Activated B cell treated with CpG ODN at 0.5 μM for 24 hours (primary cell): ENCODE measurements at places on chromosomes 1 and 21. TPM values are rescaled to one million over a fixed set of nuclear protein-coding genes. Genes with fewer than 3 reads are reported as not detected.
A peak's percentile ranks its signal among the peaks of the same experiment; 100 is the strongest.

DNA sequence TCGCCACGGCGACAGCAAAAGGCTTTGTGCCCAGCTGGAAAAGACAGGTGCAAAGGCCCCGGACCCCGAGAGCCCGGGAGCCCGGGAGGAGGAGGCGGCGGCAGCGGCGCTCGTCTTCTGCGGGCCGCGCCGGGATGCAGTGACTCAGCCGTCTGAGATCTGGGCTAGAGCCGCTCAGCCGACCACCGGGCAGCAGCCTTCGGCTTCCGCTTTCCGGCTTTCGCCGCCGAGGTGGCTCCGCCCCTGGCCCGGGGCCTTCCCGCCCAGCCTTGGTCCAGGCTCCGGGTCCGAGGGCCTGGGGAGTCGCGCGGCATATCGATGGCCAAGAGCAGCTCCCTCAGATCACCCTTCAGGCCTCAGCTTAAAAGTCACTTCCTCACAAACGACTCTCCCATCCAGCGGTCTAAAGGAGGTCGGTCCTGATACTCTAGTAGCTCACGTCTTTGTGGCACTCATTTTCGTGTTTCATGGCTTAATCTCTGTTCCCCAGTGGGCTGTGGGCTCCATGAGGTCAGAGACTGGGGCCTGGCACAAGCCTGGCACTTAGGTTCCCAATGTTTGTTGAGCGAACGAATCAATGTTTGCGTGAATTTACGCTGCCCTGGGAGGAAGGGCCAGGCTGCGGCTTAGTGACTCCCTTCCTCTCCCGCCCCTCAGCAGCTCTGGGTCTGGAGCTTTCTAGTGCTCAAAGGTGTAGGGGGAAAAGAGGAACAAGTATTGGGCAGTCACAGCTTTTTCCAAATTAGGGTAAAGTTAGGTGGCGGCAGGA lies at the start of gene PHTF1:
TSS of gene PHTF1 (minus strand) at position 154 of the 769 bp plus-strand sequence. CDS start 783 bp downstream, outside the sequence.
- H3K4me3 ChIP-seq, result peak within 1 kb of the TSS; percentile 94
- H3K4me1 ChIP-seq, result peaks cover 21% of the 10 kb centered on the region
- no peaks in the 10 kb centered on the region for H3K27me3 ChIP-seq

DNA sequence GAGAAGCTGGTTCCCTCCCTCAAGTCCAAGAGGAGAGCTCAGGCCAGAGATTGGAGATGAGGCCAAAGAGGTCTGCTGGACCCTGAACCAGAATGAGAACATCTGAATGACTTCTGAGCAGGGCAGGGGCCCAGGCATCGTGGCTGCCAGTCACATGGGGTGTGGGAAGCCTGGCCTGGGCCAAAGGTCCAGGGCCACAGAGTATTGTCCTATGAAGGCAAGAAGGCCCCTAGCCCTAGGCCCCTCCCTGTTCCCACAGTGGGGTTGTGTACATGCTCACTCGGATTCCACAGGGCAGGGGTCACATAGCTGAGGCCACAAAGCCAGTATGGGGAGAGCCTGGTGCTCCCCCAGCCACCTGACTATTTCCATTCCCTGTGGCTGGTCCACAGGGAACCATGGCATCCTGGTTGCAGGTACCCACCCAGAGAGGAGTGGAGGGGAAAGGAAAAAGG lies 18.5 kb upstream of the SLC1A7 start:
- H3K4me3 ChIP-seq, result no peak overlapping the region
- peaks cover 14% of the 10 kb centered on the region for H3K27me3 ChIP-seq
- no peak overlapping the region for H3K27ac ChIP-seq
- H3K4me1 ChIP-seq, result no peaks in the 10 kb centered on the region
- H3K36me3 ChIP-seq, result no peaks in the 10 kb centered on the region

GRCh38 chr1:156908955-156909354 lies 11.5 kb upstream of the LRRC71 start:
- H3K27me3 ChIP-seq, result peaks cover 22% of the 10 kb centered on the region
- H3K4me1 ChIP-seq, result no peaks in the 10 kb centered on the region
- no peak for DNase-seq

DNA sequence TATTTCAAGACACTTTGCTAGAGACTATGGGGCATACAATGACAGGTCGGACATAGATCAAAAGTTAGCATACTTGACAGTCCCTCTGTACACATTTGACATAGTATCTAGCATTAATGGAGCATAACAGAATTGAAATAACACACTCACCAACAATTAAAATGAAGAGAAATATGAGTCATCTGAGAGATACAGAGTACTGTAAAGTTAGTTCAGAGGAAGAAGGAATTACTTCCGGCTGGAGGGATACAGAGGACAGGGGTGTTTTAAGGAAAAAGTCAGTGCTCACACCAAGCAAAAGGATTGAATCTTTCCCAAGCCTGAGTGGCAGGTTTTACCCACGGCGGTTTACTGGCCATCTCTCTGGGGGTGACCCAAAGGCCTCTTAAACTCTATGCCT lies 2.4 kb downstream of the ZMYND12 start:
- DNase-seq, result no peak
- no peak overlapping the region for H3K4me3 ChIP-seq
- H3K4me1 ChIP-seq, result peaks cover 22% of the 10 kb centered on the region
- H3K36me3 ChIP-seq, result peaks cover 21% of the 10 kb centered on the region
- H3K27ac ChIP-seq, result no peak overlapping the region
- H3K27me3 ChIP-seq, result no peaks in the 10 kb centered on the region

DNA sequence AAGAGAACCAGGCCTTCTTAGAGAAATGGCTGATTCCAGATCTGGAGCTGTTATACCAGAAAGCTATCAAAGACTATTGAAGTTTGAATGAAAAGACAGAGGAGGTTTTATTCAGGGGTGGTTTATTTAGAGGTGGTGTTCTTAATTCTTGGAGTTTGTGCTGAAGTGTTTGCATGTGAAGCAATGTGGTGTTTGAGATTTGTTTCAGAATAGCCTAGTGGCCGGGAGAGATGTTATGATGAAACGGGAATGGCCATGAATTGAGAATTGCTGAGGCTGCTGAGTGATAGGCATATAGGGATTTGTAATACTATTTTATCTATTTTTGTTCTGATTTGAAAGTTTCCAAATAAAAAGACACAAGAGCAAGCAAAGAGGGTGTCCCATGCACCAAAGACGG lies 10.5 kb upstream of the SHE start:
- H3K27ac ChIP-seq, result no peak overlapping the region
- H3K4me3 ChIP-seq, result no peak overlapping the region
- peaks cover 30% of the 10 kb centered on the region for H3K27me3 ChIP-seq
- no peak for DNase-seq

The OLIG2 gene
- total RNA-seq, result not detected in 2 replicates

GRCh38 chr1:63807046-63807445 lies 33.2 kb downstream of the ROR1 start:
- peaks cover 5% of the 10 kb centered on the region for H3K27me3 ChIP-seq
- no peaks in the 10 kb centered on the region for H3K36me3 ChIP-seq
- no peak for DNase-seq
- no peaks in the 10 kb centered on the region for H3K4me1 ChIP-seq
- no peak overlapping the region for H3K27ac ChIP-seq
- H3K4me3 ChIP-seq, result no peak overlapping the region

DNA sequence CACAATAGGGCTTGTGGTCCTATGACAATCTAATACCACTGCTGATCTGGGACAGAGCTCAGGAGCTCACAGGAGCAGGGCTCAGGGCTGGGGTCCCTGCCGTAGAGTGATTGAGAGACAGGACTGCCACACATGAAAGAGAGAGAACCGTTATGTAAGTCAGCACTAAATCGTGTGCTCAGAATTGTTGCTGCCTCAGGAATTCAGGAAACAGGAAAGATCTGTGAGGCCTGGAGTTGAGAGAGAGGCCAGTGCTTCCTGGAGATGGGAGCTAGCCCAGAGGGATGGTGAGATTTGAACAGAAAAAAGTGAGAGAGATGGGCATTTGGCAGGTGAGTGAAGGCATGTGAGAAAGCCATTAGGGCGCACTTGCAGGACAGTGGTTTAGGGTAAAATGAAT lies 17.5 kb upstream of the ACBD6 start:
- no peak overlapping the region for H3K4me3 ChIP-seq
- H3K36me3 ChIP-seq, result no peaks in the 10 kb centered on the region
- H3K27me3 ChIP-seq, result no peaks in the 10 kb centered on the region

The CSF3R gene
- 0.12 TPM in 1 of 2 replicates, not detected in the other for total RNA-seq

- H3K4me3 ChIP-seq, result no peak overlapping the region
- H3K36me3 ChIP-seq, result no peaks in the 10 kb centered on the region
- H3K27ac ChIP-seq, result no peak overlapping the region
- no peaks in the 10 kb centered on the region for H3K27me3 ChIP-seq
- no peaks in the 10 kb centered on the region for H3K4me1 ChIP-seq
These were observed 27.0 kb downstream of the NAV1 start for GRCh38 chr1:201565771-201566528.

DNA sequence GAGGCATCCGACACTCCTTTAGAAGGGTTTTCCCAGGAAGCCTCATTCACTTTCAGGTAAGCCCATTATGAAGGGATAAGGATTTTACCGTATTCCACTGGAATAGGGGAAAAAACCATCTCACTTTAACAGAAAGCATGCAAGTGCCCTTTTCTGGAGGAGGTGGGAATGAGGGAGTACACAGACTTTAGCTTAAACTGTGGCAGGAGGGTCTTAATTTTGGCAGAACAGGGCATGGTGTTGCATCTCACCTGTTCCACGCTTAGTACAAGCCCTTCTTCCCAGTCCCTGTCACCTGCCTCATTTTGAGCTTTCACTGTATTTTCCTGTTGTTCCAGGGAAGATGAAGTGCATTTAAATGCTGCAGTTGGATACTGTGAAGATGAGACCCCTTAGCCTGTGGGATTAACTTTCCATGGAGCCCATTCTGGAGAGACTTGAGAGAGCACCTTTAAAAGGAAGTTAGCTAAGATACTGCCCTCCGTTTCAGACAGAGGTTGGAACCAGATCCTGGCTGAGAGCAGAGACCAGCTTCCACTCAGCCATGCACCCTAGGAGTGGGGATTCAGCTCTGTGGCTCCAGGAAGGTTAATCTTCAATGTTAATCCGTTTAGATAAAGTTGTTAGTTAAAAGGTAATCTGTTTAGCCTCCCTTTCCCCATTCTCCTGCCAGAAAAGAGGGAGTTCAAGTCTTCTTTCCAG lies 42.6 kb downstream of the PBX1 start:
- DNase-seq, result no peak
- no peak overlapping the region for H3K4me3 ChIP-seq
- H3K4me1 ChIP-seq, result no peaks in the 10 kb centered on the region
- no peak overlapping the region for H3K27ac ChIP-seq

The SPRR2F gene
- total RNA-seq, result not detected in 2 replicates

GRCh38 chr1:54342742-54343687 lies 63.2 kb downstream of the SSBP3 start:
- H3K27me3 ChIP-seq, result no peaks in the 10 kb centered on the region
- H3K36me3 ChIP-seq, result no peaks in the 10 kb centered on the region
- H3K27ac ChIP-seq, result no peak overlapping the region

GRCh38 chr1:88399690-88400089 lies 284.4 kb upstream of the PKN2 start:
- no peak overlapping the region for H3K27ac ChIP-seq
- H3K4me3 ChIP-seq, result no peak overlapping the region
- no peaks in the 10 kb centered on the region for H3K4me1 ChIP-seq
- no peaks in the 10 kb centered on the region for H3K27me3 ChIP-seq

The HIPK1 gene
- 38.0 and 39.0 TPM in 2 replicates for total RNA-seq

DNA sequence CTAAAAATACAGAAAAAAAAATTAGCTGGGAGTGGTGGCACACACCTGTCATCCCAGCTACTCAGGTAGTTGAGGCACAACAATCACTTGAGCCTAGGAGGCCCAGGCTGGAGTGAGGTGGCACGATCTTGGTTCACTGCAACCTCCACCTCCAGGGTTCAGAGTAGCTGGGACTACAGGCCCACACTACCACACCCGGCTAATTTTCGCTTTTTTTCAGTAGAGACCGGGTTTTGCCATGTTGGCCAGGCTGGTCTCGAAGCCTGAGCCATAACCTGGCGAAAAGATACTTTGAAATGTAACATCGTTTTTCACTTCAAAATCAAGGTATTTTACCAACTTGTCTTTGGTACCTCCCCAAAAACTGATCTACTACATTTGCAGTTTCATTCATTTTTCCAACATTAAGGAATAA lies 6.1 kb downstream of the GAS5 start:
- H3K27me3 ChIP-seq, result no peaks in the 10 kb centered on the region
- DNase-seq, result no peak
- peak overlapping the region; percentile 24 for H3K27ac ChIP-seq
- H3K36me3 ChIP-seq, result peaks cover 74% of the 10 kb centered on the region
- peaks cover 42% of the 10 kb centered on the region for H3K4me1 ChIP-seq

DNA sequence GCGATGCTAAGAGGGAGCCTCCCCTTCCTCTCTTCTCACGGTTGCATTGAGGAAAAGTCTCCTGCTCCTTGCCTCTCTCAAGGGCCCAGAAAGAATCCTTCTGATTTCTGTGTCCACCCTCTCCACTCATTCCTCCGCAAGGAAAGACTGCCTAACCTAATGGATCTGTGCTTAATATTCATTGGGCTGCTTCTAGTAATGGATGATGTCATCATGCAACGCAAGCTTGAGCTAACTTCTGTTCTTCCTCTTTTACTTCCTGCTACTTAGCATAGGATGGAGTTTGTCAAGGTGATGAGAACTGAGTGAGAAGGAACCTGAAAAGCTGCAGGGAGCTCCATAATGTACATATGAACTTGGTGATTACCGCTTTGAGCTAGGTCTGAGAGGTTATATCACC lies 35.2 kb upstream of the HMGB4 start:
- H3K36me3 ChIP-seq, result no peaks in the 10 kb centered on the region
- H3K27ac ChIP-seq, result no peak overlapping the region
- H3K4me1 ChIP-seq, result no peaks in the 10 kb centered on the region
- no peak overlapping the region for H3K4me3 ChIP-seq
- peaks cover 11% of the 10 kb centered on the region for H3K27me3 ChIP-seq
- DNase-seq, result no peak

The TNNI3K gene
- not detected in 2 replicates for total RNA-seq

DNA sequence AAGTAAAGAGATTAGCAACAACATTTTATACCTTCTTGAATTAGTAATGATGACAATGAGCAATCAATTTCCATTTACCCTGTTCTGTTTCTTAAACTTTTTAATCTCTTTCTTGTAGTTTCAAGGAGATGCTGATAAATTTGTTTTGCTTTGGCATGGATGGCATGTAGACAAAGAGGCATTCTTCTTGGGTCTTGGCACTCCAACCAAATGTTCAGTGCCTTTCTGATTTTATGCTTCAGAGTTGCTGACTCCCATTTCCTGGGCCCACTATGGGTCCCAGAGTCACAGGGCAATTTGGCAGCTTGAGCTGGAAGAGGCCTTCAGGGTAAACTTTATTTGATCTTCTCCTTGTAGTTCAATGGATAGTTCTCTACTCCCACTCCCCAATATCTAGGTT lies 42.1 kb upstream of the OSBPL9 start:
- DNase-seq, result no peak
- peak overlapping the region; percentile 32 for H3K27ac ChIP-seq
- no peak overlapping the region for H3K4me3 ChIP-seq
- H3K27me3 ChIP-seq, result no peaks in the 10 kb centered on the region
- H3K36me3 ChIP-seq, result no peaks in the 10 kb centered on the region

GRCh38 chr21:42234041-42234440 lies 15.1 kb downstream of the ABCG1 start:
- H3K27me3 ChIP-seq, result no peaks in the 10 kb centered on the region
- H3K4me1 ChIP-seq, result peaks cover 94% of the 10 kb centered on the region
- peaks cover 10% of the 10 kb centered on the region for H3K36me3 ChIP-seq
- peak overlapping the region; percentile 80 for H3K27ac ChIP-seq
- no peak for DNase-seq
- peak overlapping the region; percentile 70 for H3K4me3 ChIP-seq

The RASAL2 gene
- total RNA-seq, result 0.16 and 0.24 TPM in 2 replicates

GRCh38 chr1:161834967-161835550 lies 68.9 kb downstream of the ATF6 start:
- H3K36me3 ChIP-seq, result peaks cover 33% of the 10 kb centered on the region
- no peaks in the 10 kb centered on the region for H3K4me1 ChIP-seq
- no peak overlapping the region for H3K4me3 ChIP-seq
- no peaks in the 10 kb centered on the region for H3K27me3 ChIP-seq
- no peak overlapping the region for H3K27ac ChIP-seq
- DNase-seq, result no peak

- H3K36me3 ChIP-seq, result no peaks in the 10 kb centered on the region
- peaks cover 8% of the 10 kb centered on the region for H3K4me1 ChIP-seq
- no peaks in the 10 kb centered on the region for H3K27me3 ChIP-seq
- no peak overlapping the region for H3K4me3 ChIP-seq
- H3K27ac ChIP-seq, result no peak overlapping the region
These were observed 106.9 kb upstream of the LYPLAL1 start for GRCh38 chr1:219066631-219067349.
